CD4-positive, alpha-beta T cell treated with Interleukin-6 at 100 ng/mL for 8 hours (primary cell): ENCODE measurements at places on chromosomes 16 and 17.
A peak's percentile ranks its signal among the peaks of the same experiment; 100 is the strongest.

GRCh38 chr16:52834736-52835465 lies 217.8 kb downstream of the CHD9NB start:
- no peak for DNase-seq

- no peak for DNase-seq
Observed at GRCh38 chr17:74450925-74451403, 15.5 kb upstream of the CD300A start.

GRCh38 chr17:61997664-61998063 lies 67.4 kb downstream of the MED13 start:
- no peak for DNase-seq

DNA sequence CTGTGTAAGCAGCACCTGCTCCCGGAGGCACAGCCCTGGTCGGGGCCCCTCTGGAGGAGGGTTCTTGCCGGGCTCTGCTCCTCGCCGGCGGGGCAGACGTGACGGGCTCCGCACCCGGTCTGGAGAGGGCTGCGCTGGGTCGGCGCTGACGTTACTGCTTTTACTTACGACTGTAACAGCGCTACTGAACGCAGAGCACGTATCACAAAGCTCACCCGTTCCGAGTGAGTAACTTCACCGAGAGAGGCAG lies 1.3 kb upstream of the RAB40C start:
- peak; percentile 37 for DNase-seq

DNA sequence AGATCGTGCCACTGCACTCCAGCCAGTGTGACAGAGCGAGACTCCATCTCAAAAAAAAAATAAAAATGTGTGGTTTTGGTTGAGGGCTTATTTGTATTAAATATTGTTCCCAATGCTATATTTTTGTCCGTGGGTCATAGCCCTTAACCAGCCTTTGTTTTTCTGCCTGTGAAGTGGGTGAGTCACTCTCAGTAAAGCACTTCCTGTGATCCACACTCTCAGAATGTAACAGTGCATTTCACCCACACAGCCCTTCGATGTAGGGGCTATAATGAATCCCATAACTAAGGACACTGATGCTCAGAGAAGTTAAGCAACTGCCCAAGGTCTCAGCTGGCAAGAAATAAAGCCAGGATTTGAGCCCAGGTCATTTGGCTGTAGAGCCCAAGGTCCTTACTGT lies 34.7 kb upstream of the POLR3E start:
- DNase-seq: peak; percentile 14

DNA sequence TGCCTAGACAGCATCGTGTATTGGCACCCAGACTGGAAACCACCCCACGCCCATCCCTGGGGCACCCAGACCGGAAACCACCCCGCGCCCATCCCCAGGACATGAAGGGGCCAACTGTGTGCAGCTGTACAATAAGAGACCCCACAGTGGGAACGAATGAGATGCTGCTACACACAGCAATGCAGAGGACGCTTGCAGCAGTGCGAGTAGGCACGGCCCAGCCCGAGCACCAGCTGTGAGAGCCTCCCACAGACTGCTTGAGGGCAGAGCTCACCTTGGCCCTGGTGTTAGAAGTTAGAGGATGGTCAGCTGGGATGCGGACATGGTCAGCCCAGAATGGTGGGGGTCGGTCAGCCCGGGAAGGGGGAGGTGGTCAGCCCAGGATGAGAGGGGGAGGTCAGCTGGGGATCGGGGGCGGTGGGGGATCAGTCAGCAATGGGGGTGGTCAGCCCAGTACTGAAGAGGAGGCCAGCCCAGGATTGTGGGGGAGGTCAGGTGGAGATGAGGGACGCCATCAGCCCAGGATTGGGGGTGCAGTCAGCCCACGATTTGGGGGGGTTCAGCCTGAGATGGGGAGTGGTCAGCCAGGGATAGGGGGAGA lies 340.0 kb downstream of the C16orf95 start:
- DNase-seq: no peak

- no peak for DNase-seq
Observed at GRCh38 chr16:6484935-6485334, 847.7 kb upstream of the RBFOX1 start.

- DNase-seq: no peak
Observed at GRCh38 chr17:43915559-43915958, 8.2 kb upstream of the MPP2 start.

- DNase-seq: no peak
Observed at GRCh38 chr16:76338472-76338871, 61.3 kb downstream of the CNTNAP4 start.

DNA sequence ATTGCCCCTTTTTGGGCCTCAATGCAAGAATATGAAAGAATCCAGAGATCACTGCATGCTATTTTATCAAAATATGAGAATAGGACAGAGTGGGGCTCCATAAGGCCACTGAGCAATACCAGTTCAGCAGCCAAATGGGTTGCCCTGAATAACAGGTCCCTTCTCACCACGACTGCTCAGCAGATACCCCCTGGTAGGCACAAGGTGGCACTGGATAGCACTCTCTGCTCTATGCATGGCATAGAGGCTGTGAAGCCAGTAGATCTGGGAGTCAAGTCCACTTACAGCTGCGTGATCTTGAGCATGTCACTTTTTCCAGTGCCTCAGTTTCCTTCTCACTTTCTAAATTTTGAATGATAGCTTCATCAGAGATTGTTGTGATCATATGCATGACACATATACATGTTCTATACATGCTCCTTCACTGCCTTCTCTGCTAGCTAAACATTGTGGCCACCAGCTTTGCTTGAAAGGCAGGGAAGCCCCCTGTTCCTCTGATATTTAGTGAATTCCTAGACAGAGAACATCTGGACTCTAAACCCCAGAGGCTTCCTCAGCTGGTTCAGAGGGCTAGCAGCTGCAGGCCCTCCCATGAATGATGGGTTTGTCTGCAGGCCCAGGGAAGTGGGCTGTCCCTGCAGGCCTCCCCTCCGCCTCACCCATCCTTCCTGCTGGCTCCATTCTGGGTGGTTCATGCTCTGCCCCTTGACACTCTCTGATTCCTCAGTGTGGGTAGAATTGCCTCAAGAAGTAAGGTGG lies 84.9 kb upstream of the ASIC2 start:
- no peak for DNase-seq

GRCh38 chr17:68295086-68295485 lies 3.8 kb downstream of the ARSG start:
- DNase-seq: no peak

DNA sequence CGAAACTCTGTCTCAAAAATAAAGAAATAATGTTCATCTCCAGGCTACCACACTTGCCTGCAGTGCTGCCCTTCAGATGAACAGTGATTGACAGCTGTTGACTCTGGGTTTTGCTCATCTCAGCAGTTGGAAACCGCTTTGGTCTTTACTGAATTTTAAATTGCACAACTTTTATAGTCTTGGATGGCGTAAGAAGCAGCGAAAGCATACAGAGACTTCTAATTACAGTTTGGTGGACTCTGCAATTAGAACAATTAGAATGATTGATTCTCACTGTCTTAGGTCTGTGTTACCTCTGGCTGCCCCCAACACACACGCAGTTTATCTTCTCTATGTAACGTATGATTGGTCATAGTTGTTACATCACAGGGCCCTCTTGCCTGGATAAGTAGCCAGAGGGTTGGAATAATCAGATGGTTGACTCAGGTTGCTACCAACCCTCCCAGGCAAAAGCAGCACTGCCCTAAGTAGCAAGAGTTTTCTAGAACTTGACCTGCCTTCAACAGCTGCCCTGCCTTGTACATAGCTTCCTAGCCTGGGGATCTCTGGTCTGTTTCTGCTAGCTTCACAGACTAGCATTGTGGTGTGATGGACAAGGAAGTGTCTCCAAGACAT lies 1.9 kb upstream of the NAT9 start:
- DNase-seq: no peak

DNA sequence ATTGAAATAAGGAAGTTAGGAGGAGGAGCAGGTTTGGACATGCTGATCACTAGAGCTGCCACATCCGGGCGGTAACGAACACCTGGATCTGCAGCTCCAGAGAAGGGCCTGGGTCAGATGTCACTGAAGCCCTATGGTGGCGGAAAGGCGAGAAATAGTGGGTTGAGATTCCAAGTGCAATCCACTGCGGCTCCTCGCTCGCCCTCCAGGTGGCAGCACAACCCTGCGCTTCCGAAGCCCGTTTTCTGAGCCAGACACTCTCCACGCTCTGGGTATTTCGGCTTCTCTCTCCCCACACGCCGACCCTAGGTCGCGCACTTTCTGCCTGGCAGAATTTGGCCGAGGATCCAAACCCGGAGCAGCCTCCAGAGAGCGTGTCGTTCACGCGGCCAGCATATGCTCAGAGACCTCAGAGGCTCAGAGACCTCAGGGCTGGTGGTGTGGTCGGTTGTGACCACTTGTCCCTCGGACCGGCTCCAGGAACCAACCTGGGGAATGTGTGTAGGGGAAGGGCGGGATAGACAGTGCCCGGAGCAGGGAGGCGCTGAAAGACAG lies 922 bp upstream of the SLC2A4 start:
- peak; percentile 81 for DNase-seq

DNA sequence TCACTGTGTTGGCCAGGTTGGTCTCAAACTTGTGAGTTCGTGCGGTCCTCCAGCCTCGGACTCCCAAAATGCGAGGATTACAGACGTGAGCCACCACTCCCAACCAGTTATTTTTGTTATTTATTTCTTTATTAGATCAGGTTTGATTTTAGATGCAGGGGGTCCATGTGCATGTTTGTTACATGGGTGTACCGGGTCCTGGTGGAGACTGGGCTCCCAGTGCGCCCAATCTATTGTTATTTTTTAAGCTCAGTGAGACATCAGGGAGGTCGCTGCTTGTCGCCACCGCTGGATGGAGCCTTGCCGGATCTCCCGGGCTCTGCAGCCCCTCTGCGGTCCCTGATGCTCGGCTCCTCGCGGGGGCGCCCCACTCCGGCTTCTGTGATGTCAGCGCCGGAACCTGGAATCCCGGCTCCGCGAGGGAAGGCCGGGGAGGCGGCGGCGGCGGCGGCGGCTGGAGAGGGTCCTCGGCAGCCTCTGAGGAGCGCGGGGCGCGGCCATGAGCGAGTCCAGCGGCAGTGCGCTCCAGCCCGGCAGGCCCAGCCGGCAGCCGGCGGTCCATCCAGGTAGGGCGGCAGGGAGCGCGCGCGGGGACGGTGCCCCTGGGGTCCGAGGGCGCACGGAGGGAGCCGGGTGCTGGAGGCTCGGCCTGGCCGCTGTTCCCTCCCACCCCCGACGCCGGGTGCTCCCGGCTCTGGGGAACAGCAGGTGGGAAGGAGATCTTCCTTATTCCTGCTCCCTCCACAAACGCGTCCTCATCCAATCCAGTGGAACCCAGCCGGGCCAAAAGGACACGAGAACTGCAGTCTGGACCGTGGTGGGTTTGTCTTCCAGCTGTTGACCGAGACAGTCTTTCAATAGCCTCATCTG lies at the start of gene TMC7:
TMC7 (plus strand) TSS at position 370 of the 870 bp plus-strand sequence; CDS start at position 500, 130 bp downstream.
- DNase-seq: no peak

DNA sequence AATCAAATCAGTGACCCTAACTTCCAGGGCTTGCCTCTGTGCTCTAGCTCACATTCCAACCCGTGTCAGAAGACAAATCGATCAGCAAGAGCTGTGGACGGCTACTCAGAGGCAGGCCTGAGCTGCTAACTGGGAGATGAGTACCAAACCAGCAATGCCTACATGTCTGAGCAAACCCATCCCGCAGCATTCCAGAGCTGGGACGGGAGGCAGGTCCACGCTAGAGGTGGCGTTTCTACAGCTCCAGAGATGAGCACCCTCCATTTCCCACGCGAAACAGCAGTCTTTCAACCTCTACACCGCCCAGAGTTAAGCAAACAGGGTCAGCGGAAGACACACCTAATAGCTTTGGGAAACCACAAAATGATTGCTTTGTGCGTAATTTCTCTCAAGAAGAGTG lies 6.5 kb downstream of the NXN start:
- DNase-seq: no peak

DNA sequence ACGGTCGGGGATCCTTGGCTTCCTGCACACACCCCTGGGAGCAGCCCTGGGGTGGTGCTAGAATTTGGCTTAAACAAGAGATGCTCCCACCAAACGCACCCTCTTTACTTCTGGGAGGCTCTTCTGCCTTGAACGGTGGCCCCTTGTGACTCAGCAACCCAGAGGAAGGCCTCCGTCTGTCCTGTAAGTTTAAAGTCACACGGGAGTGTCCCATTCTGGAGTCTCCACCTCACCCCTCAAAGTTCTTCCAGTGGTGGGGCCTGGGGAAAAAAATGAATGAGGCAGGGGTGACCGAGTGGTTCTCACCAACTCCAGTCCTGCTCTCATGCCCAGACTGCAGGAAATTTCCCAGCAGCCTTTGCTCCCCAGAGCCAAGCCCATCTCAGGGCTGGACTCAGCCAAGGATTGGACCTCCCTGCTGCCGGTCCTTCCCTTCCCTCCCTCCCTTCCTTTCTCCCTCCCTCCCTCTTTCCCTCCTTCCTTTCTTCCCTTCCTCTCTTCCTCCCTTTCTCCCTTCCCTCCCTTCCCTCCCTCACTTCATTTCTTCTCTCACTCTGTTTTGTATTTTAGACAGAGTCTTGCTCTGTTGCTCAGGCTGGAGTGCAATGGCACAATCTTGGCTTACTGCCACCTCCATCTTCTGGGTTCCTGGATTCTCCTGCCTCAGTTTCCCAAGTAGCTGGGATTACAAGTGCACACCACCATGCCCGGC lies 11.4 kb downstream of the ITGAD start:
- DNase-seq: no peak

- DNase-seq: no peak
Observed at GRCh38 chr16:10067835-10068234, 114.4 kb downstream of the GRIN2A start.

DNA sequence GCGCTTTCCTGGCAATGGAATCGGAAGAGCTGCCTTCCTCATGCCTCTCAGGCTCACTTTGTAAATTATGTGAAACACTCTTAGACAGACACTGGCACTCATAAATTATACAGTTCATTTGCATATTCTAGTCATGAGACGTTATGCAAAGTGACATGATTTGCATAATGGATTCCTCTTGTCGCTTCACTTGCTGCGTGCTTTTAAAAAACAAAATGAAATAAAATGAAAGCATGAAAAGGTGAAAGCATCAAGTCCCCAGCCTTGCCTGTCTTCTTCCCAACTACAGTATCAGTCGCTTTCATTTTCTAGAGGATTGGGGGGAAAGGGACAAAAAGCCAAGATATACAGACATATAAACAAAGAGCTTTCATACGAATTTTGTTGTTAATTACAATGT lies 252.8 kb upstream of the PMFBP1 start:
- no peak for DNase-seq
